ENCODE measurements at places on chromosomes 7 and 10. TPM values are rescaled to one million over a fixed set of nuclear protein-coding genes. Genes with fewer than 3 reads are reported as not detected.

Gene FAM13C
- 0.65 TPM for total RNA-seq

Gene LIPN
- not detected for total RNA-seq

Gene OR2A7
- total RNA-seq = 11.6 TPM

Gene C10orf105
- not detected for total RNA-seq

Gene PON3
- 2.0 TPM for total RNA-seq

Gene ITGB8
- 12.3 TPM for total RNA-seq

Gene EPDR1
- not detected for total RNA-seq

Gene KLHDC10
- total RNA-seq = 17.8 TPM

Gene CUZD1
- 0.92 TPM for total RNA-seq

Gene TNRC18
- total RNA-seq = 61.9 TPM

Gene LHFPL3
- not detected for total RNA-seq

Gene CCL24
- total RNA-seq = not detected

Gene SLC37A3
- total RNA-seq = 30.4 TPM

Gene GOLGA7B
- total RNA-seq = 0.68 TPM

Gene EPHB6
- 0.78 TPM for total RNA-seq

Gene TCF7L2
- 4.7 TPM for total RNA-seq

Gene NPY4R
- total RNA-seq = 0.17 TPM

Gene ANLN
- 168 TPM for total RNA-seq

Gene MYL7
- not detected for total RNA-seq

Gene GIMAP8
- total RNA-seq = 0.07 TPM

Gene MYH16
- 1.3 TPM for total RNA-seq

Gene HOXA13
- not detected for total RNA-seq

Gene HACD1
- total RNA-seq = 22.1 TPM

Gene ABCB4
- not detected for total RNA-seq

Gene KLF14
- total RNA-seq = not detected

Gene CALN1
- not detected for total RNA-seq

Gene KCNIP2
- 0.44 TPM for total RNA-seq

Gene SRRM3
- 0.92 TPM for total RNA-seq

Gene CDNF
- 0.34 TPM for total RNA-seq

Gene LIPM
- total RNA-seq = 0.11 TPM

Gene RHOBTB1
- 3.4 TPM for total RNA-seq

Gene SYT15B
- total RNA-seq = not detected

Gene CNPY4
- total RNA-seq = 10.9 TPM

Gene OPN1SW
- total RNA-seq = not detected

Gene SORCS1
- total RNA-seq = not detected

Gene CYP2E1
- total RNA-seq = 0.18 TPM

Gene NEBL
- total RNA-seq = 0.32 TPM

Gene GRID2IP
- total RNA-seq = 0.14 TPM

Gene TAS2R4
- total RNA-seq = 0.31 TPM

Gene MPP7
- total RNA-seq = 5.1 TPM

Gene LRRD1
- not detected for total RNA-seq

Gene MICALL2
- total RNA-seq = 20.8 TPM

Gene FAM25G
- not detected for total RNA-seq

Gene KAZALD1
- 0.32 TPM for total RNA-seq

Gene RELN
- not detected for total RNA-seq

Gene GNGT1
- total RNA-seq = not detected

Gene TNS3
- 6.6 TPM for total RNA-seq

Gene PLCE1
- 0.11 TPM for total RNA-seq

Gene DENND2A
- 3.0 TPM for total RNA-seq

Gene LBX1
- total RNA-seq = not detected

Gene STAMBPL1
- total RNA-seq = 9.6 TPM

Gene SUN3
- total RNA-seq = not detected

Gene SPOCK2
- 0.27 TPM for total RNA-seq

Gene PLXDC2
- total RNA-seq = 5.1 TPM

Gene NANOS1
- total RNA-seq = 0.78 TPM

Gene IDE
- 27.9 TPM for total RNA-seq

Gene NEUROD6
- not detected for total RNA-seq

Gene MRLN
- total RNA-seq = not detected

Gene GDF2
- total RNA-seq = not detected

Gene INMT
- not detected for total RNA-seq

All from foreskin keratinocyte (primary cell).